Effector memory CD8-positive, alpha-beta T cell (primary cell): ENCODE measurements at places on chromosomes 2 and 18.

GRCh38 chr2:183037074-183037552 lies 1.1 kb downstream of the NCKAP1 start:
- DNase-seq = no peak

GRCh38 chr2:215782965-215783364 lies 230.4 kb downstream of the MREG start:
- no peak for DNase-seq

GRCh38 chr2:38462121-38462661 lies 85.1 kb upstream of the ATL2 start:
- DNase-seq = no peak

- no peak for DNase-seq
Observed at GRCh38 chr2:101706819-101707177, 9.3 kb downstream of the MAP4K4 start.

DNA sequence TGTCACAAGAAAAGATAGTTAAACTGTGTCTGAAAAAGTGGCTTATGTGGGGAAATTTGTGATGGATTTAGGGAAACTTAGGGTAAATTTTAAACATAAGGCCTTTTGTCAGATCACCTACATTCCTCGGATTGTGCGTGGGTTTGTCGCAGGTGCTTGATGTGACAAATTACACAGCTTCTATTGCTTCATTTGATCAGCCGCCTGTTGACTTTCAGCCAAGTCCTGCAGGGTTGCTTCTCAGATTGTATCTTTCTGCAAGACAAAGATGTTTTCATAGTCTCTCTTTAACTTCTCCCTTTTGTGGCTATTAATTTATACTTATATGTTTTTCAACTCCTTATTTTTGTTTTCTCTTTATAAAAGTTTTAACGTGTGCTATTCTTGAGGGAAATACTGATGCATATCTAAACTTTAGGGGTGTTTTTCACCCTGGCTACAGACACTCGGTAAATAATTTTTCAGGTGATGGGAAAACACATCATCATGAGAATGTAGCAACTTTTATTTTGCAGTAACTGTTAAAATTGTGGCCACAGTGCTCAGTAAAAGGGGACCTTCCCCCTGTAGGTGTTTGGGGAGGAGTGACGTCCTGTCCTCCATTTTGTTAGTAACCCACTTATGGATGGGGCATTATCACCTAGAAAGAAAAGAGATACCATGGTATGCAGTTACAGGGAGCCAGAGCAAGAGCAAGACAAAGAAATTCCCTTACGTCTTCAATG lies 31.4 kb downstream of the GALM start:
- DNase-seq = peak; percentile 59

DNA sequence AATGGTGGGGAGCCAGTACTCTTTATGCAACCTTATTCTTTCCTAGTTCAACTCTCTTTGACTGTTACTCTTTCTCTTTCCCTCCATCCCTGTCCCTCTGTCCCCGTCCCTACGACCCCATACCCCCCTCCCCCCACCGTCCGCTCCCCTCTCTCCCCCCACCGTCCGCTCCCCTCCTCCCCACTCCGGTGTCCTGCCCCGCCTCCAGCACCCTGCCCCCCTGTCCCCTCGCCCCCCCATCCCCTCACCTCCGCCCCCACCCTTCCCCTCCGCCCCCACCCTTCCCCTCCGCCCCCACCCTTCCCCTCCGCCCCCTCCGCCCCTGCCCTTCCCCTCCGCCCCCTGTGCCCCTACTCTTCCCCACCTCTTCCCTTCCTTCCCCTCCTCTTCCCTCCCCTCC lies 128.4 kb downstream of the LPIN1 start:
- no peak for DNase-seq

DNA sequence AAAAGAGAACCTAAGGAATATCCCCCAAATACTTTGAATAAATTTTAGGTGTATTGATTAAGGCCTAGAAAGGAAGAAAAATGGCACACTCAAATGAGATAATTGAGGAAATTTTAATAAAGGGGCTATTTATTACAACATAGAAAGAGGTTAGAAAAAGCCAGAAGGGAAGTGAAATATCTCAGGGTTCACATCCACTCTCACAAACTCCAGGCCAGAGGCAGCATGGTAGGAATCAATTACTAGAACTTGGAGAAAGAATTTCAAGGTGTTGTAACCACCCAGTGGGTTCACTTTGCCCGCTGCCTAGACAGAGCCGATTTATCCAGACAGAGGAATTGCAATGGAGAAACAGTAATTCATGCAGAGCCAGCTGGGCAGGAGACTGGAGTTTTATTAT lies 617.5 kb upstream of the ACVR2A start:
- DNase-seq = no peak

GRCh38 chr2:164981217-164981990 lies 26.1 kb upstream of the SLC38A11 start:
- DNase-seq = no peak

GRCh38 chr2:154193246-154193645 lies 321.5 kb downstream of the GALNT13 start:
- no peak for DNase-seq

DNA sequence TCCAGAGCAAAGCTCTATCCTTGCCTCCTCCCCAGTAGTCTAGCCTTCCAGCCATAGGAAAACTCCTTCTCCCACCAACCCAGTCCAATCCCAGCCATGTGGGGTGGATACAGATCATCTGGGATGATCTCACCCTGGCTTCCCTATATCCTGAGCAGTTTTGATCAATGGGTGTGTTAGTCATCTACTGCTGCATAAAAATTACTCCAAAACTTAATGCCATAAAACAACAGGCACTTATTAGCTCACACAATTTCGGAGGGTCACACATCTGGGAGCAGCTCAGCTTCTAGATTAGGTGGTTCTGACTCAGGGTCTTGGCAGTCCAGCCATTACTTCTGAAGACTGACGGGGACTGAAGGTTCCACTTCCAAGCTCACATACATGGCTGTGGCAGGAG lies 190.4 kb downstream of the SPP2 start:
- DNase-seq = no peak

GRCh38 chr2:131076707-131077106 lies 16.6 kb downstream of the FAM168B start:
- DNase-seq = no peak

DNA sequence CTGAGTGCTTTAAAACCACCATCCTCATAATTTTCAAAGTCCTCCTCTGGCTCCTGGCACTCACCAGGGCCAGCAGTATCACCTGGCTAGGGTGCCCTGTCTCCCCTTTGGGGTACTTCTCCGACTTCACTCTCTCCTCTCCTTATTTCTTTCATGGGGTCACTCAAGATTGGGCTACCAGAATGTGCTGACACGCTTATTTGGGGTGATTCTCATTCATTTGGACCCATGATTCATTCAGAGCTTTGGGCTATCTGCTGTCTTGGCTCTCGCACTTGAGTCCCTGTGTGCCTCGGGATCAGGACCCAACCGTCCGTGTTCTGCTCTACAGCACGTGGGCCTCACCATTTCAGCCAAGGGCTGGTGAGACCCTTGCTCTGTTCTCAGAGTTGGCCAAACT lies 70.1 kb upstream of the NEDD4L start:
- DNase-seq = no peak

GRCh38 chr2:24272161-24272802 lies 88.1 kb downstream of the ITSN2 start:
- DNase-seq = no peak

DNA sequence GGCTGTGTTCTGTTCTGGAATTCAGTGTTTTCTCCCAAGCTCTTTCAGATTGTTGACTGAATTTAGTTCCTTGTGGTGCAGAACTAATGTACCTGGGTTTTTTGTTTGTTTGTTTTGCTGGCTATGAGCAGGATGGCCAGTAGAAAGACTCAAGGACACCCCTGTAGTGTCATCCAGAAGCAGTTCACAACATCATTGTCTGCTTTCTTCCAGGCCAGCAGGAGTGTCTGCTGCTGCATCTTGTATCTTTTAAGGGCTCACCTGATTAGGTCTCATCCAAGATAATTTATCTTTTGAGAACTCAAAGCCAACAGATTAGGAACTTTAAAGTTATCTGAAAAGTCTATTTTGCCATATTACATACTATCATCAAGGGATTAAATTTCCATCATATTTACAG lies 318.5 kb upstream of the MC4R start:
- DNase-seq = no peak

DNA sequence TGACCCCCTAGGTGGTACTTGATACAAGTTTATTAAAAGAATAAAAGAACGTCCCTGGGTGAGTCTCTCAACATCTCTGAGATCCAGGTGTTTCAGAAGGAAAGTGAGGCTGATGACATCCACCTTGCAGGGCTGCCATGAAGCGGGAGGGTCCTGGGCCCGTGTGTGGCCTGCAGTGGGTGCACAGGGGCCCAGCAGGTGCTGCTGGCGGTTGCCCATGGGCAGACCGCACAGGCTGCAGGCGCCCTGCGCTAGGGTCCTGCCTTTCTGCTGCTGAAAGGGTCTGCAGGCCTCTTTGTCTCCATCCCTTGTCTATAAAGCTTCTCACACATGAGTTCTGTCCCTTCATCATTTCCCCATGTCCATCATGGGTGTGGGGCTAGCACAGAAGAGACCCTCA lies 247.0 kb downstream of the TFCP2L1 start:
- DNase-seq = no peak

GRCh38 chr2:237638176-237638575 lies 10.8 kb downstream of the LRRFIP1 start:
- DNase-seq = no peak

DNA sequence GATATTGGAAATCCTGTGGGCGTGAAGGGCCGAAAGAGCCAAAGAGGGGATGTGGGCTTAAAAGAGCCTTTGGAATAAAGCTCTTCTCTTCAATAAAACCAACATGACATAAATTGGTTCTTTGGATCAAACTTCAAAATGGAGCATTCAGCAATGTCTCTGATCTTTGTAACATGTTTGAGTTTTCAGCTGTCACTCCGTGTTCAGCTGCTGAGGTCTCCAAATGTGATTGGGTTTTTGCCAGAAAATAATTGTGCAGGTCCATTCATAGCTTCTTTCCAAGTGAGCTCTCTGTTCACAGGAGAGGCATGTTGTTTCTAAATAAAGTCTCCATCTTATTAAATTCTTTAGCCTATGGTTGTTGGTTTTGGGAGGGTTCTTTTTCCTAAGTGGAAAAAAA lies 127.6 kb upstream of the CCDC68 start:
- no peak for DNase-seq

GRCh38 chr2:28216331-28216730 lies 176.3 kb upstream of the FOSL2 start:
- DNase-seq = no peak

- no peak for DNase-seq
Observed at GRCh38 chr2:240499309-240500301, 58.2 kb downstream of the ANKMY1 start.

DNA sequence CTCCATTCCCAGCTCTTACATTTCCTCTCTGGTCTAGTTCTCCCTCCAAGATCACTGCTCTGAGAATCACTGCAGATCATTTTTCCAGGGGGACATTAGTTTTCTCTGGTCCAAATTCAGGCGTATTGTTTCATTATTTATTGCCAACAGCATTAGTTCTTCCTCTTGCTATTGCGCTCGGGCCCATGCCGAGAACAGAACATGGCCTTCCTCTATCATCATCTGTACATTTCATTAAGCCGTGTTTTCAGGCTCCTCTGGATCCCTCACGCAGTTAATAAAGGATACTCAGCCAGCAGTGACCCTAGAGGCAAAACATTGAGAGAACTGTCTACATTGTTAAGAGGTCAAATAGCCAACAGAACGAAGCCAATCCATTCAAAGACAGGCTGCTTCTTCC lies 63.9 kb downstream of the CCBE1 start:
- no peak for DNase-seq

GRCh38 chr2:85485815-85486214 lies 53.2 kb upstream of the MAT2A start:
- DNase-seq = no peak

- no peak for DNase-seq
Observed at GRCh38 chr18:55236150-55236931, 277.1 kb upstream of the CCDC68 start.

- DNase-seq = no peak
Observed at GRCh38 chr2:143582046-143582747, 453.0 kb downstream of the ARHGAP15 start.

DNA sequence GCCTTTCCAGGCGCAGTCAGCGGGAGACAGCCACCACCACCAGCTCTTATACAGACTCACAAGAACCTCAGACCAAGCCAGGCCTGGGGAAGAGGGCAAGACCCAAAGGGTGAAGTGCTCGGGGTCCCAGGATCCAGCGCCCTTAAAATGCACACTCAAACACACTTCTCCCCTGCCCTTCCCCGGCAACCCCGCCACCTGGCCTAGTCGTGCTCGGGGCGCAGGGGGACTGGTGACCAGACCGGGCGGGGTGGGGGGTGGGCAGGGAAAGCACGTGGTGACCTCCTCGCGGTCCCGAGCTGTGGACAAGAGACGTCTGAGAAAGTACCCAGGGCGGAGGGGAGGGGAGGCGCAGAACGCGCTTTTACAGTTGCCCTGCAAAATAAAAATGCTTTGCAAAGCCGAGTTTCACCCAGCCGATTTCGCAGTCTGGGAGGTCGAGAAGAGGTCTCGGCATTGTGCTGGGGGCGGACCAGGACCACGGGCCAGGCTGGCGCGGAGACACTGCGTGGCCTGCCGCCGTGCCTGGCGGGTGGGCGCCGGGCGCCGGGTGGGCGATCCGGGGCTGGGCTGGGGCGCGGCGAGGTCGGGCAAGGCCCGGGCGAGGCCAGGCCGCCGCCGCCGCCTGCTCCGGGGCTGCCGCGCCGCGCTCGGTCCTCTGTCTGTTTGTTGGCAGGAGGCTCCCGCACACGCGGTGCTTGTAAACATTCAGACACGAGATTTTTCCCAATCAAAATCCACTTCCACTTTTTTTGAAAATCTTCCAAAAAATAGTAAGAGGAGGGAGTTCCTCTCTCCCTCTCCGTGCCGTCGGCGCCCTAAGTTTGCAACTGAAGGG lies 2.0 kb downstream of the BCL11A start:
- DNase-seq = no peak
